ENCODE measurements at places on chromosomes 16 and 17.

- peak; percentile 61 for DNase-seq
Measured at GRCh38 chr16:30053376-30054015, 12.1 kb upstream of the ALDOA start.

GRCh38 chr17:6456914-6457687 is 12.8 kb downstream of the PIMREG start:
- DNase-seq: peak; percentile 73

GRCh38 chr17:977166-977565 is 2.4 kb downstream of the NXN start:
- DNase-seq: no peak

- DNase-seq: peak; percentile 2
Measured at GRCh38 chr16:26149364-26150190, 457.8 kb downstream of the HS3ST4 start.

DNA sequence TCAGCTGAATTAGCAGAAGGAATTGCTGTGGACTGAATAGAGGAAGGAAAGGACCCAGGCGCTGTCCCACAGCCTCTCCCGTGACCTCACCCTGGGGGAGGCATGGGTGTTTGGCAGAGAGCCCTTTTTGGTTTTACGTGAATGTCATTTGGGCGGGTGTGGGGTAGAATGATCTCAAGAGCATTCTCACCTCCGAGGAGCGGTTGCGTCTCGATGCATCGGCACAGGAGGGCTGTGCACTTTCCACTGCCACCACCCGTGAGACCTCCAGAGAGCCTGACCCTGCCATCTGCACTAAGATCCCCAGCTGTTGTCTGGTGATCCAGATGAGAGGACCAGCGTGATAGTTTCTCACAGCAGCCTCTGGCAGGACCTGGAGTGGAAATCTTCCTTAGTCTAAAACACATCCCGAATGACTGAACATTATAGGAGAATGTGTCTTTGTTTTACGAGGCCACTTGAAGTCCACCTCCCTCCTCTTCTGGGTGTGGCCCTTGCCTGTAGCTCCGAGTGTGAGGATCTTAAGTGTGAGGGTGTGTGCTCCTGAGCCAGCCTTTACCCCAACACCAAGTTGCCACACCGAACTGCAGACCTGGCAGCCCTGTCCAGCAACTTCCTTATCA is 29.3 kb downstream of the FOXK2 start:
- no peak for DNase-seq

GRCh38 chr17:71023249-71024030 is 854.1 kb downstream of the KCNJ2 start:
- no peak for DNase-seq

DNA sequence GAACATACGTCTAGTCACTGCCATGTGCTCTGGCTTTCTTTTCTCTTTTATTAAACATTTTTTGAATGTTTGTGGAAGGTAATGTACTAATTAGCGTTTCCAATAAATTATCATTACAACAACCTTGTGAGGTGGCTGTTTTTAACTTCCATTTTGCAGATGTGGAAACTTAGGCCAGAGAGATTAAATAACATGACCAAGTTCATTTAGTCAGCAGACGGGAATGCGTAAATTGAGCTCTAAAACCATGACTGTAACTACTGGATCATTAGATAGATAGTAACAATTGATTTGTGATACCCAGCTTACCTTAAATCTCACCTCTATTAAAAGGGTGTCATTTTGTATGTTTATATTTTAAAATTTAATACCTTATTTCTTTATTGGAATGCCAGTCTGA is 49.4 kb downstream of the RABEP1 start:
- DNase-seq: no peak

DNA sequence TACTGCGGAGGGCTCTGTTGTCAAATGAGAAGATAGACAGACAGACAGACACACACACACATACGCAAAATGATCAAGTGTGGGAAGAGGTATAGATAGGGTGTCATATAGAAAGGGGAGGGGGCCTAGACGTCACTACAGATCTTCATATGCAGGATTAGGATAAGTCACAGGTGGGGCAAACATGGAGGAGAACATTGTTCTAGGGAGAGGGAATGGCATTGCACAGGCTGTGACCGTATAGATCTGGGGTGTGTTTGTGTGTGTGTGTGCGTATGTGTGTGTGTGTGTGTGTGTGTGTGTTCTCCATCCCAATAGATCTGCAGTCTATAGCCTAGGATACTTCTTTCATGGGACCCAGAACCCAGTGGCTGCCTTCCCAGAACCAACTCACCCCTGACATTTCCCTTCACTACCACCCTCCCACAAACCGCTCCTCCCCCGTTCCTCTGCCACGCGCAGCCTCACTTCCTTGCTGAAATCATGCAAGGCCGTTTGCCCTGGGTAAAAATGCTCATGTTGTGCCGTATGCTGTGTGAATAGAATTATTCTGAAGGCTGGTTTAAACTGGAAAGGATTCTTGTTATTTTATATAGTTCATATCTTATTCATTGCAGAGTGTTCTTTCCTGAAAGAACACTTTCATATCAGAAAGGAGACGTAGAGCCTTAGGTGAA is 50.5 kb upstream of the CCL1 start:
- DNase-seq: peak; percentile 72

DNA sequence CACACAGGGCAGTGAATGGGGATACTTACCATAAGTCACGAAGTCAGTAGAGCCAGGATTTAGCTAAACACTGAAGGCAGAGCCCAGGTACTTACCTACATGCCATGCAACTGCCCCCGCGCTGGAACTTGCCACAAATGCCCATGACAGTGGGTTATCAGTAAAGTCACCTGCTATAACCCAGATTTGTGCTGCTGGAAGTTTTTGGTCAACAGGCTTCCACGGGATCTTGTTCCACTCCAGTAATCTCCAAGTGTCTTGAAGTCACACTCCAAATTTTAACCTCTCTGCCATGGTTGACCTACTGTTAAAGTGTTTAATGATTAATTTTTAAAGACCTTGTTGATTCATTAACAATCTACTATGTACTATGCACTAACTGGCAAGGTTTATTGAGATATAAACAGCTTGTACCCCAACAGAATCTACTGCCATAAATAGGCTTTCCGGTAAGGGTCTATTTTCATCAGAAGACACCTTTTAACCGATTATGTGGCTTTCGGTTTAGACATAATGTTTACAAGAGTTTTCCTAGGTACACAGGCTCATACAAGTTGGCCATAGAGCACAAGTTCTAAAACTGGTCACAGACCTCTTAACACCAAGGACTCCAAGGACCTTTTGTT is 6.3 kb upstream of the SLC5A11 start:
- peak; percentile 18 for DNase-seq

DNA sequence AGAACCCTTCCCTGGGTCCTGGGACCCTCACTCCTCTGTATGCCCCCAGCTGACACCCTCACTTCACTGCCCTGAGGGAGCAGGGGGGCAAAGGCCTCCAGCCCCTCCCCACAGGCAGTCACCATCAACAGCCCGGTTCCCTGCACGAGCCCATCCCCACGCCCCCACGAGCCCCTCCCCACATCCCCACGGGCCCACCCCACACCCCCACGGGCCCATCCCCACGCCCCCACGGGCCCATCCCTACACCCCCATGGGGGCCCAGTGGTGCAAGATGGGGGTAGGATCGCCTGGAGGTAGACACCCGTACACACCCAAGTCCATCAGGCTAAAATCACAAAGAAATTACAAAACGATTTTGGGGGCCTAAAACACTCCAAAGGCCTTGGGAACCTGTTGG is 42.3 kb downstream of the LMF1 start:
- no peak for DNase-seq

GRCh38 chr17:42586514-42587230 is 9.1 kb upstream of the PSMC3IP start:
- DNase-seq: no peak

DNA sequence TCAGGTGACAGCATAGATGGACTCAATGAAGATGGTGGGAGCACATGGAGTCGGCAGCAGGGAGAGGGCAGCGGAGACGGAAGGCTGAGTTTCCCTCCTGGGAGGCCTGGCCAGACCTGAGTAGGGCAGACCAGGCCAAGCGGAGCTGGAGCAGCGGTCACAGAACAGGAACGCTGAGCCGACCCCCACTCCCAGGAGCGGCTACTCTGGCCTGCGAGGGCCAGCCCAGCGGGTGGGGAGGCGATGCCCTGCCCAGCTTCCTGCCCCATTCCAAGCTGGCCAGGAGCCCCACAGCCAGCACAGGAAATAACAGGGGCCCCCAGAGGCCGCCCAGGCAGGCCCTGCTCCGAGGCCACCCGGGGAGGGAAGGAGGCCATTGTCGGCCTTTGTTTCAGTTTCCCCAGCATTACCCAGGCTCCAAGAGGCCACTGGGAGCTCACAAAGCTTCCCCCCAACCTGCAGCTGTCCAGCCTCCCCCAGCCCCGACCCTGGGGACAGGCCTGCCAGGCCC is 79.8 kb downstream of the ZNF423 start:
- DNase-seq: peak; percentile 91

DNA sequence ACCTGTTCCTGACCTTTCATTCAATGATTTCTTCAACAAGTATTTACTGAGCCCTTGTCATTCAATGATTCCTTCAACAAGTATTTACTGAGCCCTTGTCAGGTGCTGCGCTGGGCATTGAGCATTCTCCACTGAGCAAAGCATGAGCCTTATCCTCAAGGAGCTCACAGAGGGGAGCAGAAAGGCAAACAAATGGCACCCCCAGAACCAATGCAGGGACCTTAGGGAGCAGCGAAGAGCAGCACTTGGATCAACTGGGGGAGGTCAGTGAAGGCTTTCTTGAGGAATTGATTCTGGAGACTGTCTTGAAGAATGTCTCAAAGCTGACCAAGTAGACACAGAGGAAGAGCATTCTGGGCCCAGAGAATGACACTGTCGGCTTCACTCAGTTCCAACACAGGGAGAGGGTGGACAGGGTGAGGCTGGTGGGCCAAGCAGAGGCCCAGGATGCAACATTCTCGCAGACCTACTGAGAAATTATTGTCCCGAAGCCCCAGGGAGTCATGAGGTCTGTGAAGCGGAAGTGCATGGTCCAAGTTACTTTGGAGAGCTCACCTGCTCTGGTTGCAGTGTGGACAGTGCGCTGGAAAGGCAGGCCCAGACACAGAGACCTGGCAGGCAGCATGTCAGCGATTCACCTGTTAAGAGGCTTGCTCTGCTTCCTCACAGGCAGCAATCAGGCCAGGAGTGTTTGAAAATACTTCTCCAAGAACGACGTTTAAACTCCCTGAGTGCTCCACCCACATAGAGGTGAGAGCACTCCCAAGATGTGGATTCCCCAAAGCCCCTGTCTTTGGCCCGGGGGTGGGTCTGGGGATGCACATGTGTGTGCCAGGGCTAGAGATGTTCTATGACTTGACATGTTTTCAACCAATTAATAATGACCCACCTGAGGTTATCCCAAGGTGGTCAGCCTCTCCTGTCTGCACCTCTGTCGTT is 3.2 kb upstream of the MPO start:
- no peak for DNase-seq

Measured in endodermal cell (in vitro differentiated cells).